ENCODE measurements at places on chromosomes 12 and 14.

DNA sequence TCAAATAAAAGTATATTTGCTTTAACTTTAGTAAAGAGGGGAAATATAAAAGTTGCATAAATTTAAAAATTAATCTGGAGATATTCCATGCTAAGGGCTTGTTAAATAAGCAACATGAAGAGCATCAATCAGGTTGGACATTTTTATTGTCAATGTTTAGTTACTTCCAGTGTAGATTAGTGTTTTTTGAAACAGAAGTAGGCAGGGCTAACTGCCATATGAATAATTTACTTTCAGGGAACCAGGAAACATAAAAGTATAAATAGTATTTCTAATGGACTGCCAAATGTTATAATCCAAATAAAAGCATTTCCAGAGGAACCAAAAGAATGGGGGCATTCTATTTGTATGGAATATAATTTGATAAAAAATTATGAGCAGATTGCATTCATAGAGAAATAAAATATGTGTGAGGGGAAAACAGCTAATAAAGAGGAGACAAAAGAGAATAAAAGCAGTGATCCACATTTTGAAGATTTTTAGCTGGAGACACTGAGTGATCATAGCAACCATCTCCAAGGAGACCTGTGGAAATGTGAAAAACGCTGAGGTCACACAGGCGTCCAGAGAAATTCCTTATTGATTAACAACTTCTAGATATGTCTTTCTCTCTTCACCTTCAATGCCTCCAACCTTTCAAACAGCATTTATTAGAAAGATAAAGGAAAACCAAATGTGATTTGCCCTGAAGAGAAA is 70.8 kb downstream of the SRGAP1 start:
- peak; percentile 65 for DNase-seq

DNA sequence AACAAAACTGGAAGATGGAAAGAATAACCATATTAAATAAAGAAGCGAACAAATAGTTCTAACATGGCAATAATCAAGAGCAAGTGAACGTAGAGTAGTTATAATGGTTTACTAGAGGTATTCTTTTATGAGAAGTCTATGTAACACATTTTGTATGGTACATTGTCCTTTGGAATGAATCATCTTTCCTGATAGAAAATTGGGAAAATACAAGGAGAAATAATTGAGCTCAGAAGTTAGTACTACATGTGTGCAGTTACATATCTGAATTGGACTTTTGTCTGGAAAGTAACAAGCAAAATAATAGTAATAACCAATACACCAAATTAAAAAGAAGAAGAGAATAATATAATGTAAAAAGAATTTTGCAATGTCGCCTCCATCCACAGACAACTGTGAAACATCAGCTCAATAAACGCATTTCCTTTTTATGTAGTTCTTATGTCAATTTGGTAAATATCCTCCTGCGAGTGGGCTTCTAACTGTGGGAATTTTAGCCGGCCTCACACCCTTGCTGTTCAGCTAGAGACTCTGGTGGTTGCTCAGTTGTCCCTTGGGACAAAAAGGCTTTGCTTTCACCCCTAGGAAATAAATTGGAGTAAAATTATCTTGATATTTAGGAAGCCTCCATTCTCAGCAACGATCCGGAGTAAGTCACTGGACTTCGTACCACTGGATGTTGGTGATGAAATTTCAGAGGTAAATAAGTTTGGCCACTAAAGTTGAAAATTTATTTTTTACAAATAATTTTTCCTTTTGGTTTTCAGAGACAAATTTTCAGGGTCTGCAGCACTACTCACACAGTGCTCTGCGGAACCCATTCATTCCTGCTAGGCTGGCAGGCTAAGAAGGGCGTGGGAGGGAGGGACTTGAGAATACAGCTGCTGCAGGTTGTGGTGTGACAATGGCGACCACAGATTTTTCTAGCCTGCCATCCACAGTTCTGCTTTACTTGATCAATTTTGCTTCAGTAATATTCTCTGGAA is 1.1 kb upstream of the TUBA1A start:
- DNase-seq, result no peak

DNA sequence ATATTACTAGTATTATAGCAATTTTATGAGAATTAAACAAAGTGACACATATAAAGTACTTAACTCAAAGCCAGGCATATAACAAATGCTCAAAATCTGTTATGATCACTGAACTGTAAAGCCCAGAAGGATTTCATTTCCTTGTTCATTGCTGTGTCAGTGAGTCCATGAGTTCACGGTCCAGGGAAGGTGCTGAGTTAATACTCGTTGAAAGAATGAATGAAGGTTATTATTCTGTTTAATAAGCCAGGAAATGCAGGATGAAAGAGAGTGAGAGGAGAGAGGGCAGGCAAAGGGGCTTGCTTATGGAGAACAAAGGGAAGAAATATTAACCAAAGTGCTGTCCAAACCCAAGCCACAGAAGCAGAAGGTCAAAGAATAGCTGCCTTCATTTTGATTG is 40.2 kb upstream of the NT5DC3 start:
- DNase-seq, result no peak

DNA sequence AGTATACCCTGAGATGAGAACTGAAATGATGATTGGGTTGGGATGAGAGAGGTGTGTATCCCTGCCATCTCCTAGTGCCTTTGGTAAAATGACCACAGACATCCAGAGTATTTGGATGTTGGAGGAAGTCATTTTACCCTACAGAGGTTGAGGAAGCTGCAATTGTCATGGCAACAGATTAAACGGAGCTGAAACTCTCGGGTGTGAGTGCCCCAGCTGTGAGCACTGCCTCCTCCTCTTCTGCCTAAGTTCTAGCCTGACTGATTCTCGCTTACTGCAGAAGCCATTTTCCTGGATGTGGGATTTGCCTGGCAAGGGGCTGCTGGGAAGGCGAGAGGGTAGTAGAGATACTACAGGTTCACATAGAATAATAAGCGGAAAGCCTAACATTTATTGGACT is 10.3 kb upstream of the PPP4R4 start:
- DNase-seq, result no peak

DNA sequence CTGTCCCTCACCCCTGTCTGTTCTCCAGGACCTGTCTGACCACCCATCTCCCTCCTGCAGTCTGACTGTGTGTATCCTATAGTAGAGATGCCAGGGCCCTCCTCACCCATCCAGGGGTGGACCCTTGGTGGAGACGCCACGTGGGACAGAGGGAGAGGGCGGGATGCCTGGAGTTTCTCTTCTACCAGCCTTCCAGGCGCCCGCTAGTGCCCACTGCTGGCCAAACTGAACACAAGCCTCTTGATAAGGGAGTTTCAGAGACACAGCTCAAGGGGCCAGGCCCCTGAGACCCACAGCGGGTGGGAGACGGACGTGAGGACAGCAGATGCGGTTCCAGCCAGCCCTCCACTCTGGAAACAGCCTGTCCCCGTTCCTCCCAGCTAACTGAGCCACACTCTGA is 147.3 kb downstream of the RBM19 start:
- DNase-seq, result no peak

DNA sequence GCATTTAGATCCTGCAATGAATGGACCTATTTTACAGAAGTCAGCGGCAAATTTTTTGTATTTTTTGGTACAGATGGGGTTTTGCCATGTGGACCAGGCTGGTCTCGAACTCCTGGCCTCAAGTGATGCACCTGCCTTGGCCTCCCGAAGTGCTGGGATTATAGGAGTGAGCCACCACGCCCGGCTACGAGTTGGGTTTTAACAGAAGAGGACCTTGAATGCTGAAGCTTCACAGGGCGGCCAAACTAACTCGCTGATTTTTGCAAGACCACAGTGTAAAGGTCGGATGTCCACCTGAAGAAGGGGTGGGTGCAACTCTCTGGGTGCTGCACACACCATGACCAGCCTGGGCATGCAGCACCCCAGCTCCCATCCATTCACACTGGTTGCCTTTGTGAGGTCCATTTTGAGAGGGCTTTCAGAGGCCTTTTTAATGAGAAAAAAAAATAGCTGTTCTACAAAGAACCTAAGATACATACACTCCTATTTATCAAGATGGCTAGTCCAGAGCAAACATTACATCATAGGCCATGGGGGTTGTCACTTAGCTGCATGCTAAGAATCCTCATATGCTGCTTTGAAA is 21.6 kb upstream of the CDK2AP1 start:
- no peak for DNase-seq

DNA sequence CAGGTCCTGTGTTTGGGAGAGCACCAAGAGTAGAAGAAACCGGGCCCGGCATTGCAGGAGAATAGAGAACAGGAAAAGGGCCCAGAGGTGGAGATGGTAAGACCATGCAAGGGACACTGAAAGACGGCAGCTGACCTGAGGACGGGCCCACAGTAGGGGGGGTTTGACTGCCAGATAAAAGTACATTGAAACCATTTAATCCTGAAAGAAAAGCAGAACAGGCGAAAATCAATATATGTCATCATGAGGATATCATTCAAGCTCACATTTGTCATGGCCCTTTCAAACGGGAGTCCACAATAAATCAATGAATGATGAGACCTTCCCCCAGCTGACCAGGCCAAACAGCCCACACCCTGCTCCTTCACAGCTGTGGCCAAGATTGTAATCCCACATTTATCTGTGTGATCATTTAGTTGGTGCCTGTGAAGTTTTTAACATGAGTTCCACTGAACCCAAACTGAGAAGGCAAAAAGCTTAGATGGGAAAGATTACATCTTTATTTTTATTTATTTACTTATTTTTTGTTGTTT is 39.5 kb downstream of the E2F7 start:
- DNase-seq, result no peak

DNA sequence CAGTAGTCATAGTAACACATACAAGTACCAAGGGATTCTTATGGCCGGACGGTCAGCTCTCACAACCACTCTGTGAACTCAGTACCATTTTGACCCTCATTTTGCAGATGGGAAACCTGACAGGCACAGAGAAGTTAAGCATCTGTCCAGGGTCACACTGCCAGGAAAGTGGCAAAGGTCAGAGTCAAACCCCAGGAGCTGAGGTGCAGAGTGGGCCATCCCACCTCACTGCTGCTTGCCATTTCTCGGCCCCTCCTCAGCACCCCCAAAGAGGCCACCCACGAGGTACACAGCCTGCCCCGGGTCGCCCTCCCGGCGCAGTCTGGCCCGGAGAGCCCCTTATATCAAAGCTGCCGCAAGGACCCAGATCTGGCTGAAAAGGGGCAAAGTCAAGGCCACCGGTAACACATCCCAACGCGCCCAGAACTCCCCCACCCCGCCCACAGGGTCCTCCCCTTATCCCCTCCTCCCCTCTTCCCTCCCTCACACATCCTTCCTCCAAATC is 1.7 kb downstream of the NCOR2 start:
- DNase-seq, result no peak

DNA sequence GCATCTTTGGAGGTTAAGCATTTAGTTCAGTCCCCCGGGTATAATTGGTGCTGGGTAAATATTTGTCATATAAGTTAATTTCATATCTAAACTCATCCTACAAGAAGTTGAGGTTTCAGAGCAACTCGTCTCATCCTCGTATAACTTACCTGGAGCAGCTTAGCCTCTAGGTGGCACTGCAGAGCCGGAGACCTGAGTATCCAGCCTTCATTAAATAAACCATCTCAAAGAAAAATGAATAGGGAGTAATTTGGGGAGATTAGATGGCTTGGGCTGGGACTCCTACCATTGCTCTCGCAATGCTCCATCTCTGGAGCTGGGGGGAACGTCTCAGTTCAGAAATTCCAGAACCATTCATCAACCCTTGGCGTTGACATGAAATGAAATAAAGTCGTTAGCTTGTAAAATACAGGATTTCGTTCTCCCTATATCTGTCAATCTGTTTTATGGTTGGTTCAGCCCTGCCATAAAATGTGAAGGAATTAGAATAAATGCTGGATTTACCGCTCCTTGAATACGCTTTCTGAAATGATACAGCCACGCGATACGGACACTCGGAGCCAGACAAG is 122.9 kb upstream of the TMEM132D start:
- no peak for DNase-seq

GRCh38 chr14:68637106-68638021 is 155.5 kb downstream of the ZFP36L1 start:
- peak; percentile 69 for DNase-seq

GRCh38 chr14:76115010-76115422 is 36.7 kb upstream of the GPATCH2L start:
- no peak for DNase-seq

DNA sequence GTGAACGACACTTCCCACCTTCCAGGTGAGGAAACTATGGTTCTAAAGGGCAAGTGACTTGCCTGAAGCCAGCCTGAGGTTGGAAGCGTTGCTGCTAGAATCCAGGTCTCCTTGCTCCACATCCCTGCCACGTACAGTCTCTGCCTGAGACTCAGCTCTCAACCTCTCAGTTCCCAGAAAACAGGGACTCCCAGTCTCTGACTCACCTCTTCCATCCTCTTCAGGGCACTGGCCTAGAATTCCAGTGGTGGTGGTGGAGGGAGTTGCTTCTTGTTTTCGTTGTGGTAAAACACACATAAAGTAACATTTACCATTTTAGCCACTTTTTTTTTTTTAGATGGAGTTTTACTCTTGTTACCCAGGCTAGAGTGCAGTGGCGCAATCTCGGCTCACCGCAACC is 7.3 kb downstream of the GPR68 start:
- peak; percentile 88 for DNase-seq

DNA sequence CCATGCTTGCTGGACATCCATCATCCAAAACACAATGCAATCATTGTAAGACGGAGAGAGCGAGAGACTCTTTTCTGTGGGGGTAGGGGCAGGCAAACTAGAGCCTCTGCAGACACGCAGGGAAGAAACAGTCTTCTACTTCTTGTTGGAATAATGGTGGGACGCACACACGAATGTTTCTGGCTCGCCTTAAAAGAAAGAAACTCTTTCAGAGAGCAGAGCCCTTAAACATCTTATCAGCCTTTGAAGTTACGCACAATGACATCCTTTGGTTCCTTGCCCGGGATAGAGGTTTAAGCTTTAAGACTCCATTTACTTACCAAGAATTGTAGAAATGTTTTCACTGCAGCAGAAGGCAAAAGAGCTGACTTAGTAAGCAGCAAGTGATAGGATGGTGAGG is 133.8 kb upstream of the FOXN3 start:
- no peak for DNase-seq

GRCh38 chr12:53683494-53683893 is 7.6 kb upstream of the ATP5MC2 start:
- no peak for DNase-seq

DNA sequence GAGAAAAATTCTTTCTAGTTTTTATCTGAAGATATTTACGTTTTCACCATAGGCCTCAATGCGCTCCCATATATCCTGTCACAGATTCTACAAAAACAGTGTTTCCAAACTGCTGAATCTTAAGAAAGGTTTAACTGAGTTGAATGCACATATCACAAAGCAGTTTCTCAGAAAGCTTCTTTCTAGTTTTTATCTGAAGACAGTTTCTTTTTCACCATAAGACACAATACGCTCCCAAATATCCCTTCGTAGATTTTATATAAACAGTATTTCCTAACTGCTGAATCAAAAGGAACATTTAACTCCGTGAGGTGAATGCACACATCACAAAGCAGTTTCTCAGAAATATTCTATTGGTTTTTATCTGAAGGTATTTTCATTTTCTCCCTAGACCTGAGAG is 385.5 kb downstream of the ALG10 start:
- DNase-seq, result no peak

- no peak for DNase-seq
Observed at GRCh38 chr14:33849455-33849801, 101.4 kb downstream of the EGLN3 start.

- no peak for DNase-seq
Observed at GRCh38 chr12:7068994-7069346, 8.5 kb downstream of the C1S start.

GRCh38 chr12:26327975-26328644 is 132.7 kb downstream of the SSPN start:
- no peak for DNase-seq

Measured in AG20443 (cell line).